Bronchial smooth muscle cell (primary cell): ENCODE measurements at places on chromosomes 4 and X. TPM values are rescaled to one million over a fixed set of nuclear protein-coding genes. Genes with fewer than 3 reads are reported as not detected.

XG gene
- total RNA-seq = 0.52 and 6.1 TPM in 2 replicates

CXorf38 gene
- total RNA-seq = 4.4 and 7.3 TPM in 2 replicates

MAGEB10 gene
- not detected in 2 replicates for total RNA-seq

SPANXA1 gene
- total RNA-seq = not detected in 2 replicates

MAGEB16 gene
- not detected in 2 replicates for total RNA-seq

TEX13C gene
- total RNA-seq = not detected in 2 replicates

CFP gene
- total RNA-seq = 0.17 and 0.47 TPM in 2 replicates

PAGE2B gene
- not detected in 2 replicates for total RNA-seq
